ENCODE measurements at places on chromosomes 12 and 14.

DNA sequence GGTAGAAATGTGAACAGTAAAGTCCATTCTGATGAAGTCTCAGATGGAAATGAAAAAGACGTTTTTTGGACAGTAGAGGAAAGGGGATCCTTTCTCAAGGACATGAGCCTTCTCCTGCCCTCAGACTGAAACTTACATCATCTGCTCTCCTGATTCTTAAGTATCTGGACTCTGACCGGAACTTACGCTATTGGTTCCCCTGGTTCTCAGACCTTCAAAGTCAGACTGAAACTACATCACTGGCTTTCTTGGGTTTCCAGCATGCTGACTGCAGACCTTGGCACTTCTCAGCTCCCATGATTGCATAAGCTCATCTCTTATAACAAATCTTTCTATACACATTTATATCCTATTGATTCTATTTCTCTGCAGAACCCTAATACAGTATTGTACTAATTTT, 291.0 kb downstream of the SNAPC1 start:
- DNase-seq: no peak

- no peak for DNase-seq
These were observed 20.1 kb upstream of the PLEK2 start for GRCh38 chr14:67432050-67432564.

DNA sequence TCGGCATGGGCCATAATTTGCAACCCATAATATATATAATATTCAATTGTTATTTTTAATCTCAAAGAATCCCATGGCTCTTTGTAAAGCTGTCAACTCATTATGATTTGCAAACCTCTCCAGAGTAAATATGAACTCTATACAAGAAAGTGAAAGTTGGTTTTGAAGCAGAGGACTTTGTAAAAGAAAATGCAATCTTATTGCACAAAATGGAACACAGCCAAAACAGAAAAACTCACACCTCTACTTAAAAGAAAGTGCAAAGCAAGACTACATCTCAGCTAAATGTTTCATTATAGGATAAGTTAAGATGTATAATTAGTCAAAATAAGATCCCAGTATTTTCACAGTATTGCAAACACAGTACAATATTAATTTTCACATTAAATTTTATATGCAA, 111.2 kb upstream of the FLRT2 start:
- no peak for DNase-seq

GRCh38 chr14:84087986-84088531, 1441.9 kb upstream of the FLRT2 start:
- no peak for DNase-seq

GRCh38 chr12:47980779-47981495, 17.5 kb downstream of the TMEM106C start:
- no peak for DNase-seq

- DNase-seq: no peak
These were observed 1.2 kb downstream of the ESRRB start for GRCh38 chr14:76376878-76377734.

GRCh38 chr12:64171715-64172114, 50.4 kb downstream of the KICS2 start:
- no peak for DNase-seq

DNA sequence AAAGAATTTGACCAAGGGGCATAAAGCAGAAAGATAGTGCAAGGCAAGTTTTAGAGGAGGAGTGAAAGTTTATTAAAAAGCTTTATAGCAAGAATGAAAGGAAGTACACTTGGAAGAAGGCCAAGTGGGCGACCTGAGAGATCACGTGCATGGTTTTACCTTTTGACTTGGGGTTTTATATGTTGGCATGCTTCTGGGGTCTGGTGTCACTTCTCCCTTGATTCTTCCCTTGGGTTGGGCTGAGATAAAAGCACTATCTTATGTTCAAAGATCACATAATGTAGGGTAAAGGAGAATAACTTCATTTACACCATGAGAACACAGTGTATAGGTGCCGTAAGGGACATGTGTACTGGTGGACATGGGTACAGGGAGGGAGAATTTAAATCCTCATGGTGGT, 17.7 kb upstream of the TMEM30B start:
- DNase-seq: no peak

DNA sequence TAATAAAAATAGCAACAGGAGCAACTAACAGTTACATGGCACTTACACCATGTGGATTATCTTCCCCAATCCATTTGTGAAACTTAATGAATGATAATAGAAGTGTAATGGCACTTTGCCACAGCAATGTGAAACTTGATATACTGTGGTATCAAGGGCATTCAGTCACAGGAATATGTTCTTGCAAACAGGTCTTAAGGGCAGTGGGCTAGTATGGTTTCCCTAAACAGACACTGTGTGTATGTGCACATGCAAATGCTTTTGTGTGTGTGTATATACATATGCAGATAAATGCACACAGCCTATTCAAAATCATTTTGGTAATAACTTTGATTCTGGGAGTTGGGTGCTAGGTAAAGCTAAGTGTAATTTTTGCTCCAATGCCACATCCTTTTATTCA, 26.2 kb upstream of the ARHGAP5 start:
- no peak for DNase-seq

GRCh38 chr14:92937051-92937937, 14.3 kb downstream of the CHGA start:
- no peak for DNase-seq

DNA sequence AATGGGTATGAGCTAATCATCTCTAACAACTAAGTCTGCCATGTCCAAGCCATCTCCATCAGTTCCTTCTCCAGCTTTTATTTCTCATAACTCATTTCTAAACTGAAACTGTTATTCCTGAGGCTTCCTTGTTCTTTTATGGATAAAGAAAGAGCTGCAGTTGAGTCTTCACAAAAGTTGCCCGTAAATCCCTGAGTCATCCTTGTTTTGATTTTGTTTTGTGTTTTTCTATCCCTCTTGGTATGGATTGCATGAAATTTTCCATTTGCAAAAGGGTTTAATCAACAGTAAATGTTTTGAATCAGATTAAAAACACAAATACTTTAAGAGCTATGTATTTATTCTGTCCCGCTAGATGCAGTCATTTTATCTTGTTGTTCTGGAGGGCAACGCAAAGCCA, 290.6 kb downstream of the EGLN3 start:
- DNase-seq: no peak

DNA sequence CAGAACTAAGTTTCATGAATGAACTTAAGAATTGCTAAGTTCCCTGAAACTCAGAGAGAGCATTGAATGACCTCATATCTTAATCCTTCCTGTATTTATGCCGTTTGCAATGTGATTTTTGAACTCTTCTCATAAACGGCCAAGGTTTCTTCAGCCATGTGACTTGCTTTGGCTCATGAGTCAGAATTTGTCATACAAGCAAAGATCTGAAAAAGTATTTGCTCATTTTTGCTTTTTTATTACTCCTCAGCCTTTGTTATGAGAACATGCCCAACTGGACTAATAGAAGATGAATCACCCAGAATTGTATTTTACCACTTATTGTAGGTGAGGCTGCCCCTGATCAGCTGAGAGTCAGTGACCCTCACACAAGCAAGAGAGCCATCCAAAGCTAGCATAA, 693.8 kb downstream of the BCL11B start:
- no peak for DNase-seq

GRCh38 chr14:72546344-72547016, 347.4 kb downstream of the DPF3 start:
- DNase-seq: no peak

DNA sequence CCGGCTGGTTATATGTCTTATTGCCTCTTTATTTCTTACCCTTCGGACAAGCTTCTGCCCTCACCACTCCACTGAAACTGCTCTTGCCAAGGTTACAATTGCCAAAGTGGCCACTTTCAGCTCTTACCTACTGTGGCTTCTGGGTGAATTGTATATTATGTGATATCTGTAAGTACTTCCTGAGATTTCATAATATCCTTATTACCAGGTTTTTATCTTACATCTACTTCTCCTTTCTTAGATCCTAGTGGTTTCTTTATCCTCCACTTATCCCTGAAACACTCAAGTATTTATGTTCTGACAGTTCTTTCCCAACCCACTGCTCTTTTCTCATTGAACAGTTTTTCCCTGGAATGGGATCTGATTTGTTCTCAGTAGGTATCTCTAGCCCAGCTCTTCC, 10.5 kb downstream of the CELA1 start:
- DNase-seq: no peak

GRCh38 chr14:56358851-56359614, 220.6 kb upstream of the TMEM260 start:
- DNase-seq: no peak

DNA sequence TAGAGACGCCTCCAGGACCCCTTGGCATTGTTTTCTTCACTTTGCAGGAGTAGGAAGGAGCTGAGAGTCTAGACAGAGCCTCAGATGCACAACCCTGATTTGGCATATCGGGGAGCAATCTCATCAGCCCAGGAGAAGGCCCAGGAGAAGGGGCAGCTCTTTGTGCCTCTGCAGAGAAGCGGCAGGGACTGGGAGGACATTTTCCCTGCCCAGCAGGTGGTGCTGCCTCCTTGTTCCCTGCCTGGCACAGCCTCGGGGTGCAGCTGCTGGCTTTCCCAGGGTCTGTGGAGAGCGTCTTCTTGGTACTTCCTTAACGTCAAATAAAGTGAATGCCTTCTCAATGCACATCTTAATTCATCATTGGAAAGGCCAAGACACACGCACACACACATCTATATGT, 419.5 kb downstream of the TMEM121 start:
- no peak for DNase-seq

DNA sequence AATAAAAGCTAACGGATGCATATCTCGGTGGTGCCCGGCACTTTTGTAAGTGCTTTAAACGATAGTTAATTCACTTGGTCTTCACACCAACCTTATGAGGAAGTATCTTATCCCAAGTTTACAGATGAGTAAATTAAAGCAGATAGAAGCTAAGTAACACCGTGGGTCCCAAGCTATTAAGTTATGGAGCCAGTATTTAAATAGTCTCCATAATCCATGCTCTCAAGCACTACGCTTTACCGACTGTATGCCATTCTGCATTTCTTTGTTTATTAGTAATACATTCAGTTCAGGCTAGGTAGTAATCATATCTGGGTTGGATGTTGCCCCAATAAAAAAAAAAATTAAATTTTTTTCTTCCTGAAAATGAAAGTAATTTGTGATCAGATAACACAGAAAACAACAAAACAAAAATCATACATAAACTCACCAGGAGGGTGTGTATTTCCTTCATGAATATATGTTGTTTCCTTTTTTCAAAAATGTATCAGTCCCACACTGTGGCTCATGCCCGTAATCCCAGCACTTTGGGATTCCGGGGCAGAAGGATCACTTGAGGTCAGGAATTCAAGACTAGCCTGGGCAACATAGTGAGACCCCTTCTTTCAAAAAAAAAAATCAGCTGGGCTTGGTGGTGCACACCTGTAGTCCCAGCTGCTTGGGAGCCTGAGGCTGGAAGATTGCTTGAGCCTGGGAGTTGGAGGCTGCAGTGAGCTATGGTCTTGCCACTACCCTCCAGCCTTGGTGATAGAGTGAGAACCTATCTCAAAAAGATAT, 1.4 kb upstream of the M6PR start:
- no peak for DNase-seq

DNA sequence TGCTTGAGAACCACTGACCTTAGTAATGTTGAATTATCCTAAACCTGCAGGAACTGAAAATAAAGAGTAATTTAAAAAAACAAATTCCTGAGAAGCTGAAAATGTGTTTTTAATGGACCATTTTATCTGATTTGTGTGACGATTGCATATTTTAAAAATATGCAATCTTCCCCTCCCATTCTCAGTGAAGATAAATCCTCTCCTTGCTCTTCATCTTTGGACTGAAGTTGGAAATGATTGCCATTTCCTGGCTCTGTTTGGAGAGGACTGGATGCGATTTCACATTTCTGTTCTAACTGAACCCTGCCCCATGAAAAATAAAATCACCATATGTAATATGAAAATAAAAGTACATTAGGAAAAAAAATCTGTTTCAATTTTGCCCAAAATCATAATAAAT, 216.3 kb downstream of the SLC6A15 start:
- no peak for DNase-seq

DNA sequence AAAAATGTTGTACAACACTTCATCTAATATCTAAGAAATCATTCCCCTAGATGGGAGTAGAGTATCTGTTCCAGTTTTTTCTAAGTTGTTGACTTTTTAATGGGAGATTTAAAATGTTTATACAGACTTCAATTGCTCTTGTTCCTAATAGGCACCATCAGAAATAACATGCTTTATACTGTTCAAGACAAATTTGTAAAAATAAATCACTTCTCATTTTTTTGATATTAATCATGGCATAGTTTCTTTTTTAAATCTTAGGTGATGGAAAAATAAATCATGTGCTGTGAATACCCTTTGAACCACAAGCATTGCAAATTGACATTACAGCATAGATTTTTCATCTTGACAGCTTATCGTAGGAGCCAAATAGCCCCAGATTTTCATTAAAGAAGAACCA, 473.5 kb upstream of the MGAT4C start:
- no peak for DNase-seq
